BE2C (cell line): ENCODE measurements at places on chromosomes 7 and 10.

GRCh38 chr7:50220273-50220672, 84.2 kb upstream of the IKZF1 start:
- no peak for DNase-seq

DNA sequence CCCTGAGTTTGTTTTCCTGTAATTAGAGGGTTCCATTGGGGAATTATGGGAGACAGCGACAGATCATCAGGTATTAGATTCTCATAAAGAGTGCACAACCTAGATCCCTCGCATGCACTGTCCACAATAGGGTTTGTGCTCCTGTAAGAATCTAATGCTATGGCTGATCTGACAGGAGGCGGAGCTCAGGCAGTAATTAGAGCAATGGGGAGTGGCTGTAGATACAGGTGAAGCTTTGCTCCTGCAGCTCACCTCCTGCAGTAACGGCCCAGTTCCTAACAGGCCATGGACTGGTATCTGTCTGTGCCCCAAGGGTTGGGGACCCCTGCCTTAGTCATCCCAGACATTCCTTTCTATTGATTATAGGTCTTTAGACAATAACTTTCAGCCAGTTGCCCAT, 894 bp upstream of the ZSCAN21 start:
- DNase-seq, result no peak

DNA sequence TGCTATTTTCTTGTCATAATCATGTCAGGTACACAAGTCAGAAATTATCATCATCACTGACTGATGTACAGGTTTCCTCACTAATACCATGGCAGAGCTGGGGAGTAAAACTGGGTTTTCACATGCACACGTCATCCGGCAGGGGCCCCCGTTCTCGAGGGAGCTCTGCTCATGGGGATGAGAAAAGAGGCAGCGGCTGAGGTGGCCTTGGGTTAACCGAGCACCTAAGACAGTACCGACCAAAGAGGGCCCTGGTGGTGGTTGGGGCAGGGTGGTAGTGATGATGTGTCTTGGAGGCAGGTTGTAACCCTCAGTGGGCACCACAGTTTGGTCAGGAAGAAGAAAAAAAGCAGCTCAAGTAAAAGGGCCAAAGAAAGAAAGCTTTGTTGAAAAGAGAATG, 12.1 kb upstream of the TRPV6 start:
- DNase-seq, result no peak

GRCh38 chr10:105647354-105647753, 1006.3 kb downstream of the SORCS3 start:
- DNase-seq, result no peak

- DNase-seq, result no peak
Observed at GRCh38 chr7:727806-728460, 852 bp upstream of the PRKAR1B start.

DNA sequence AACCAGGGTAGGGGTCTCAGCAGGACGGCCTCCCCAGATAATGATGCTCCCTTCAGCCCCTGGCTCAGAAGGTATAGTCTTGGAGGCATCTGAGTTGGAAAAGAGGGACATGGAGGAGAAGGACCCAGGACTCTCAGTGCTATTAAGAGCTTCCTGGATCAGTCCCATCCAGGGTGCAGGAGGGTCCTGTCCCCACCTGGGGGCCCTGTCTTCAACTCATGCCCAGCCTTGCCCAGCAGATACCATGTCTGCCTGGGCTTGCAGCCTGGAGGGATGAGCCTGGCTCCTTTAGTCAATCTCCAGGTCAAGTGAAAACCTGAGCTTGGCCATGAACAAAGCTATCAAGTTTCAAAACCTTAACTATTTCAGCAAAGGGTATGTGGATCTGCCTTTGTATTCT, 67.6 kb downstream of the PRTFDC1 start:
- DNase-seq, result no peak

DNA sequence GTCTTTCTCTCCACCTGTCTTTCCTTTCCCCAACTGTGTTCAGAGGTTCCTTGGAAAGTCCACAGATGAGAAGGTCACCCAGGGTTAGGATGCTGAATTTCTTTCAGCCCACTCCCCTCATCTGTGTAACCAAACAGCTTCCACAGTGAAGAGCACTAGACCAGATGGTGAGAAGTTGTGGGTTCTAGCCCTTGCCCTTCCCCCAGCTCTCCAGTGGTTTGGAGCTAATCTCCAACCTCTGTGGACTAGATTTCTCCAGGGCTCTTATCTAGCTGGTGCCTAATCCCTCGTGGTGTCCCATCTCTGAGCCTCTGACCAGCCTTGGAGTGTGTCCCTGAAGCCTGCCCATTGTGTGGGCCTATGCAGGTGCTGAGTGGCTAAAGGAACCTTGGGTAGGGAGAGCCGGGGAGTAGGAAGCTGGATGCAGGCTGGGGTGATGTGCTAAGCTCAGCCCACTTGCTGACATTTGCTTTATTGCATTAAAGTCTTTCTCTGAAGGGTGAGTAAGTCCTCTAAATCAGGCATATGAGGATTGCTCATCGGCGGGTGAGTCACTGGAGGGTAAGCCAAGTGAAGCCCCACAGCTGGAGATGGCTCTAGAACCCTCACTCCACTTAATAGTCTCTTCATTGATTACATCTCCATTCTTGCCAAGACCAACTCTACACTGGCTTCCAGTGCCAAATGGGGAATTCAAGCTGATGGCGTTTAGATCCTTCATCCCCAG, 14.9 kb downstream of the DUSP5 start:
- DNase-seq, result no peak

- no peak for DNase-seq
Observed at GRCh38 chr7:14195871-14196270, 206.4 kb upstream of the ETV1 start.

GRCh38 chr7:123867225-123867624, 22.3 kb downstream of the HYAL4 start:
- DNase-seq, result no peak

GRCh38 chr10:69202332-69202731, 17.8 kb upstream of the HKDC1 start:
- no peak for DNase-seq

- no peak for DNase-seq
Observed at GRCh38 chr7:27107391-27108381, 5.2 kb upstream of the HOXA2 start.

- peak; percentile 7 for DNase-seq
Observed at GRCh38 chr7:369476-370258, 79.7 kb downstream of the FOXL3 start.

- no peak for DNase-seq
Observed at GRCh38 chr7:156943091-156944041, 6.1 kb upstream of the NOM1 start.

GRCh38 chr10:71432101-71432905, 35.6 kb downstream of the CDH23 start:
- no peak for DNase-seq
